Pancreas (tissue), 10 donors: ENCODE measurements at places on chromosomes 7 and 10. TPM values are rescaled to one million over a fixed set of nuclear protein-coding genes. Genes with fewer than 3 reads are reported as not detected.

DNA sequence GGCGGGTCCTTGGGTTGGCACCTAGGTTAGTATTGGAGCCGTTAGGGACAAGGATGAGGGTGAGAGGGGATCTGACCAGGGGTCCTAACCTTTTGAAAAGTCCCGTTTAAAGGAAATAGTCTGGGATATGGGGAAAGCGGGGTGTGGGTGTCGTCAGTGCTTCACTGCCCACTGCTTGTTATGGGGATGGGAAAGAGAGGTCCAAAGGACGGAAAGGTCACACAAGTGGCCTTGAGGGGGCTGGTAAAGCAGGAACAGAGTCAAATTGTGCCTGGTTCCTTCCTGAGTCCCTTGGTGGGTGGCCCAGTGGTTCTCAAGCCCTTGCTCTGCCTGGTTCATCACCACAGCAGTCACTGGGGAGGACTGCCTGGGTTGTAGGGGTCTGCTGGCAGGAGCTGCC lies 2.6 kb upstream of the ZNF775 start:
- H3K27ac ChIP-seq, result no peak overlapping the region
- no peak for DNase-seq
- no peaks in the 10 kb centered on the region for H3K36me3 ChIP-seq
- no peak overlapping the region for H3K4me3 ChIP-seq
- H3K4me1 ChIP-seq, result peaks cover 51% of the 10 kb centered on the region
- no peaks in the 10 kb centered on the region for H3K27me3 ChIP-seq

The GIMAP4 gene
- total RNA-seq, result 3.4 TPM

- H3K4me3 ChIP-seq, result no peak overlapping the region
- no peaks in the 10 kb centered on the region for H3K4me1 ChIP-seq
- H3K27ac ChIP-seq, result no peak overlapping the region
- no peaks in the 10 kb centered on the region for H3K27me3 ChIP-seq
- no peaks in the 10 kb centered on the region for H3K36me3 ChIP-seq
- no peak for DNase-seq
Measured at GRCh38 chr7:127245607-127246006, 7.1 kb downstream of the GRM8 start.

GRCh38 chr7:80542398-80542797 lies 30.5 kb upstream of the GNAT3 start:
- no peaks in the 10 kb centered on the region for H3K4me1 ChIP-seq
- H3K27ac ChIP-seq, result no peak overlapping the region
- DNase-seq, result no peak
- H3K27me3 ChIP-seq, result no peaks in the 10 kb centered on the region
- H3K4me3 ChIP-seq, result no peak overlapping the region

DNA sequence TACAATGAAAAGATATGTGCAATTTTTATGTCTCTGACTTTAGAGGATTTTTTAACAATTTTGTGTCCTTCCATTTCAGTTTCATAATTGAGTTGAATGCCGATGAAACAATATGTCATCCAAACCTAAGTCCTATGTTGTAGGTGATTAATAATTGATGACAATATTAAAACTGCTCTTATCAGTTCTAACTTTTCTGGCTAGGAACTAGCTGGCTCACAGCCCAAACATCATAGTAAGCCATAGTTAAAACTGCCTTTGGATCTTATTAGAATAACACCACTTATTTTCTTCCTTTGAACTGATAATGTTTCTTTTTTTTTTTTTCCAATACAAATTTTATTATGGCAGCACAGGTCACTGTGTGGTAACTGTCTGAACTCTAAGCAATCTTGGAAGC lies 230.9 kb downstream of the GRM8 start:
- H3K4me1 ChIP-seq, result peaks cover 5% of the 10 kb centered on the region
- H3K36me3 ChIP-seq, result no peaks in the 10 kb centered on the region
- no peak overlapping the region for H3K4me3 ChIP-seq
- DNase-seq, result no peak
- H3K27ac ChIP-seq, result no peak overlapping the region

DNA sequence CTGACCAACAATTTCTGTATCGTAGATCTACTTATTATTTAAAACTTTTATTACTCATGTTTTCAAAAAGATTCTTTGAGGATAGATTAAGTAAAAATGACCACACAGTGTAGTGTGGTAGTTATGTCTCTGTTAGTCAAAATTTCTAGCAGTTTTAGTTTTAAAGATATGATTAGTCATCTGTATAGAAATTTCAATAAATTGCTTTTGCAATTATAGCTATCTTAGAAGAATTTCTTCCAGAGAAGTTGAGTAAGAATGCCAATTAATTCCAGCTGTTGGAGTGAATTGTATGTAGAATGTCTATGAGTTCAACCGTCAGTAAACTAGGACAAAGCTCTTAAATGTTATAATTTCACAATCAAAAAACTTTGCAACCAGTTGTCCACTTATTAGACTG lies 229.7 kb downstream of the CDK14 start:
- no peaks in the 10 kb centered on the region for H3K36me3 ChIP-seq
- no peak overlapping the region for H3K4me3 ChIP-seq
- no peak for DNase-seq
- H3K27me3 ChIP-seq, result no peaks in the 10 kb centered on the region
- no peaks in the 10 kb centered on the region for H3K4me1 ChIP-seq

GRCh38 chr10:1602037-1602484 lies 135.3 kb downstream of the ADARB2 start:
- DNase-seq, result no peak
- no peak overlapping the region for H3K4me3 ChIP-seq
- H3K27me3 ChIP-seq, result no peaks in the 10 kb centered on the region
- H3K36me3 ChIP-seq, result no peaks in the 10 kb centered on the region
- no peaks in the 10 kb centered on the region for H3K4me1 ChIP-seq

GRCh38 chr7:35024298-35024697 lies 13.0 kb downstream of the DPY19L1 start:
- no peak overlapping the region for H3K27ac ChIP-seq
- H3K36me3 ChIP-seq, result no peaks in the 10 kb centered on the region
- no peak overlapping the region for H3K4me3 ChIP-seq
- no peak for DNase-seq
- no peaks in the 10 kb centered on the region for H3K4me1 ChIP-seq

- no peaks in the 10 kb centered on the region for H3K4me1 ChIP-seq
- no peaks in the 10 kb centered on the region for H3K27me3 ChIP-seq
- no peak overlapping the region for H3K4me3 ChIP-seq
- peaks cover 9% of the 10 kb centered on the region for H3K36me3 ChIP-seq
- DNase-seq, result no peak
- no peak overlapping the region for H3K27ac ChIP-seq
Measured at GRCh38 chr10:100253041-100253440, 14.4 kb downstream of the CWF19L1 start.

DNA sequence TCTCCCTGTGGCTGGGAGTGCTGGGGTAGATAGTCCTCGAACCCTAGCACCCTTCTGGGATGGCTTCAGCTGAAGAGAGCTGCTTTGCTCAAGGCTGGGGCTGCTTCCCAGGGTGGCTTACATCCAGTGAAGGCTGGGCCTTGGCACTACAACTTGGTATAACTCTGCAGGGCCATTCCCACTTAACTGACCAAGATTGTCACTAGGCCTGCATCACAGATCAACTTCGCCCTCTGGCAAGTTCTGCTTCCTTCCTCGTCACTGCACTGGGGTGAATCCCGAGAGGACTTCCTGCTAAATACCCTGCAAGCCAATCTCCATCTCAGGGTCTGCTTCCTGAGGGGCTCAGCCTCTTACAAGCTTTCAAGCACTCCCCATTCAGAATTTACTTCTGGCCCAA lies 195.2 kb downstream of the DOCK4 start:
- no peak for DNase-seq
- no peak overlapping the region for H3K27ac ChIP-seq
- no peaks in the 10 kb centered on the region for H3K27me3 ChIP-seq

GRCh38 chr10:16853201-16853600 lies 36.0 kb upstream of the RSU1 start:
- no peaks in the 10 kb centered on the region for H3K4me1 ChIP-seq
- no peaks in the 10 kb centered on the region for H3K36me3 ChIP-seq
- H3K4me3 ChIP-seq, result no peak overlapping the region
- H3K27me3 ChIP-seq, result no peaks in the 10 kb centered on the region

DNA sequence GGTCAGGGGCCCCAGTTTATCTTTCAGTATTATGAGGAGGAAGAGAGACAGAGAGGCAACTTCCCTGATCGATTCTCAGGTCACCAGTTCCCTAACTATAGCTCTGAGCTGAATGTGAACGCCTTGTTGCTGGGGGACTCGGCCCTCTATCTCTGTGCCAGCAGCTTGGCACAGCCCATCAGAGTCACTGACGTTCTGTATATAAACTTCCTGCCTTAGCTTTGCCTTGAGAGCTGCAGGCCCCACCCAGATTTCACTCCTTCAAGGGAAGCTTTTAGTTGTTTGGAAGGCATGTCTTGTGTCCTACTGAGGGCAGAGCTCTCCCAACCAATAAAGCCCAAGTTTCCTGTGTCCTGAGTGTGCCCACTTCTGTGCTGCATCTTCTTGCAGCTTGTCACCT lies 242.5 kb upstream of the PRSS58 start:
- no peaks in the 10 kb centered on the region for H3K36me3 ChIP-seq
- no peak overlapping the region for H3K27ac ChIP-seq
- no peak overlapping the region for H3K4me3 ChIP-seq
- no peaks in the 10 kb centered on the region for H3K4me1 ChIP-seq
